ENCODE measurements at places on chromosomes 1 and 21.

- no peak for DNase-seq
These were observed 1.7 kb downstream of the PLEKHM2 start for GRCh38 chr1:15685820-15686219.

- peak; percentile 76 for DNase-seq
These were observed at the start of gene LRRC8C for GRCh38 chr1:89632657-89633247. Gene LRRC8C, plus strand, starts transcription at chr1:89633120. Its CDS starts 53,354 bp downstream, at chr1:89686474.

GRCh38 chr1:179137617-179138255 is 55.9 kb downstream of the TOR3A start:
- no peak for DNase-seq

GRCh38 chr1:223271085-223271781 is 92.7 kb downstream of the SUSD4 start:
- DNase-seq: no peak

GRCh38 chr1:234655328-234656069 is 45.5 kb upstream of the IRF2BP2 start:
- no peak for DNase-seq

DNA sequence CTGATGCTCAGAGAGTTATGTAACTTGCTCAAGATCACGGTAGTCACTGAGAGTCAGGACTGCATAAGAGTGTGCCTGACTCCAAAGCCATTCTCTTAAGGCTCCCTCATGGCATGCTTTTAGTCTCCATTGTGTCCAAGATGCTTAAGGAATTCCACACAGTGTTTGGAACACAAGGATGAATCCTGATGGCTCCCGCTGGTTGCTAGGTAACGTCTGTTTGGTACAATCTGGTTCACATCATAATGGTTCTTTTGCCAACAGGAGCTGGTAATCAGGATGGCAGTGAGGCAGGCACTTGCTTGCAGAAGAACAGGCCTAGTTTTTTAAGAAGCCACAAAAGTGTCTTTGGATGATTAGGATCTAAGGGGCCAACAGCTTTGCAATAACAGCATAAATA is 436.5 kb upstream of the DAB1 start:
- DNase-seq: no peak

DNA sequence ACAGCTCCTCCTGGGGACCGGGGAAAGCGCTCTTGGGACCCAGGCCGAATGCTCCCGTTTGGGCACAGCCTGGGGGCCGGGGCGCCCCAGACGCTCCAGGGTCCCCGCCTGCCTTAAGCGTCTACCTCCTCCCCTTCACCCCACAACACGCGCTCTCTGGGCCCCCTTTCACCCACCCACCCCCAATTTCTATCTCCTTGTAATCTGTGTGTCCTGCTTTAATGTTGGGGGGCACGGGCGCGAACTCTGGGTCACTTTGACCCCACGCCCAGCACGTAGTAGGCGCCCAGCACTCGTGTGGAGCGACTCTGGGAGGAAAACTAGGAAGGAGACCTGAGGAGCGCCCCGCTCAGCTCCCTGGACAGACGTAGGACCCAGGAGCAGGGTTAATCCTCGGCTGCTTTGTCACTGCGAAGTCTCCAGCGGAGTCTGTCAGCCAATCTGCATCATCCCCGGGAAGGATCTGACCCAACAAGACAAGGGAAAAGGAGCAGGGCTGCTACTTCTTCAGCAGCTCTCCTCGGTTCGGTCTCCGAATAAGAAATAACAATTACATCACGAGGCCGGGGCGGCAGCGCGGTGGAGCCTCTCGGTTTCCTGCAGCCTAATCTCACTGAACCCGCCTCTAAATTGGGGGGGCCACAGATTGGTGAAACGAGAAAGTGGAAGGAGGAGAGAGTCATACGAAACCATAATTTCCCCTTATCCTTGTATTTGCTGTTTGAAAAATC is 757 bp upstream of the NRIP1 start:
- DNase-seq: peak; percentile 61

- no peak for DNase-seq
These were observed 90.7 kb upstream of the CSF3R start for GRCh38 chr1:36573445-36573844.

DNA sequence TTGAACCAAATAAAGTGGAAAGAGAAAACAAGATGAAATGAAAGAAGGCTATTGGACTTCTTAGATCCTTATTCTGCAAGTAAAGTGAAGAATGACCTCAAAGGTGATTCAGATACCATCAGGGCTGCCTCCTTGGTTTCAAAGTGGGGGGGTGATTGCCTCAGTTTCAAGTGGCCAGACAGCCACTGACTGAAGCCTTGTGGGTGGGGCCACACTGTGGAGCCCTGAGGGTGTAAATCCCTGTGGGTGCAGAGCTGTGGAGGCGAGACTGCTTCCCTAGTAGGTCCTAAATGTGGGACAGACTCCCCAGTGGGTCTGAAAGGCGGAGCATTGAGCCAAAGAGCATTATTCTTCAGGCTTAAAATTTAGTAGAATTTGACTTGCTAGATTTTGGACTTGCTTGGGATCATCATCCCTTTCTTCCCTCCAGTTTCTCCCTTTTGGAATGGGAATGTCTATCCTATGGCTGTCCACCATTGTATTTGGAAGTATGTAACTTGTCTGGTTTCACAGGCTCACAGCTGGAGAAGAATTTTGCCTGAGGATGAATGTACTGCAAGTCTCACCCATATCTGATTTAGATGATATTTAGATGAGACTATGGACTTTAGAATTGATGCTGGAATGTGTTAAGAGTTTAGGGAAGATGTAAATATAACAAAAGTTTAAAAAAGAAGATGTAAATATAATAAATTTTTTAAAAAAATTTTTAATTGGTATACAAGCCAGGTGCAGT is 71.6 kb upstream of the SOX13 start:
- no peak for DNase-seq

DNA sequence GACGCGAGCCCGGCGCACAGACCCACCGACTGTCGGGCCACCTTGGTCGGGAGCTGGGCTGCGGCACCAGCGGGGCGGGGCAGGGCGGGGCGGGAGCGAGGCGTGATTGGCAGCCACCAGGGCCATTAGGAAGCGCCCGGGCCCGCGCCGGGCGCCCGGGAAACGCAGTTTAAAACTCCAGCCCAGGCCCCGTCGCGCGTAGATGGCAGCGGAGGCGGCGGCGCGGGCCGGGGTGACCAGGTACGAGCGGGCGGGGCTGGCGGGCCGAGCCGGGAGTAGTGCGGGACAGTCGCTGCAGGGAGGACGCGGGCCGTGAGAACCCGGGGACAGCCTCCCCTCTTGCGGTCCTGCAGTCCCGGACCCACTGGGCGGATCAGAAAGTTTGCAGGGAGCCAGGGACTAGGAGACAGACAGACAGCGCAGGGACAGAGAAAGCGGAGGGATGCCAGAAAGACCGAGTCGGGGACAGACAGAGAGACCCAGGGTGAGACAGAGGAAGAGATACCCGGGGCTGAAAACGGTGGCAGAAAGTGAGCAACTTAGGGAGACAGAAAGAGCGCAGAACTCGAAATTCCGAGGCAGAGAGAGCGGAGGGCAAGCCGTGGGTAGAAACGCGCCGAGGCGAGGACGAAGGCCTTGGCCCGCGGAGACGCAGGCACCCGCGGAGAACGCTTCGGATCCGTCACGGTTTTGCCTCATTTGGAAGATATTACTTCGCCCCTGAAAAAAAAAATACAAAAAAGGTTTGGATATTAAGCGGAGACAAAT is at the start of gene DMBX1:
DMBX1 (plus strand) TSS at position 199 of the 768 bp plus-strand sequence. CDS start 17,175 bp downstream, outside the sequence.
- DNase-seq: peak; percentile 77

GRCh38 chr1:119635811-119636390 is 12.2 kb downstream of the ZNF697 start:
- DNase-seq: no peak

DNA sequence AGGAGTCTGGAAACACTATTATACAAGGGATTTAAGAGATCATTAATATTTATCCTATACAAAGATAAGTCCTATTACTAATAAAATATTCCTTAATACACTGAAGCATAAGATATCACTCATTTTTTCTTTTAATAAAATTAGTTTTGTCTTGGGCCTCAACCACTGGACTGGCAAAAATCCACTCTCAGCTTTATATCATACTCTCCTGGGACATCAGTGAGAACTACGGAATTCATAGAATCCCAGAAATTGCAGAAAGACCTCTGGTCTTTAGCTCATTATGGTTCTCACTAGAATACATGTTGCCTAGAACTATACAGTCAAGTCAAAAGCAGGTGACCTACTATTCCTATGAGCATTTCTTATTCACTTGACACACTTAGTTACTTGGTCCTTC is 285.0 kb downstream of the LRRC40 start:
- no peak for DNase-seq

- no peak for DNase-seq
These were observed 32.1 kb downstream of the DYRK1A start for GRCh38 chr21:37398697-37399096.

DNA sequence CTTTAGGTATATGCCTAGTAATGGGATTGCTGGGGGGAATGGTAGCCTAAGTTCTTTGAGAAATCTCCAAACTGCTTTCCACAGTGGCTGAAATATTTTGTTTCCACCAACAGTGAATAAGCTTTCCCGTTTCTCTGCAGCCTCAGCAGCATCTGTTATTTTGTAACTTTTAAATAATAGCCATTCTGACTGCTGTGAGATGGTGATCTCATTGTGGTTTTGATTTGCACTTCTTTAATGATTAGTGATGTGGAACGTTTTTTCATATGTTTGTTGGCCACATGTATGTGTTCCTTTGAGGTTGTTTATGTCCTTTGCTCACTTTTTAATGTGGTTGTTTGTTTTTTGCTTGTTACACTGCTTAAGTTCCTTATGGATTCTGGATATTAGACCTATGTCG is 237.4 kb downstream of the CENPF start:
- no peak for DNase-seq

DNA sequence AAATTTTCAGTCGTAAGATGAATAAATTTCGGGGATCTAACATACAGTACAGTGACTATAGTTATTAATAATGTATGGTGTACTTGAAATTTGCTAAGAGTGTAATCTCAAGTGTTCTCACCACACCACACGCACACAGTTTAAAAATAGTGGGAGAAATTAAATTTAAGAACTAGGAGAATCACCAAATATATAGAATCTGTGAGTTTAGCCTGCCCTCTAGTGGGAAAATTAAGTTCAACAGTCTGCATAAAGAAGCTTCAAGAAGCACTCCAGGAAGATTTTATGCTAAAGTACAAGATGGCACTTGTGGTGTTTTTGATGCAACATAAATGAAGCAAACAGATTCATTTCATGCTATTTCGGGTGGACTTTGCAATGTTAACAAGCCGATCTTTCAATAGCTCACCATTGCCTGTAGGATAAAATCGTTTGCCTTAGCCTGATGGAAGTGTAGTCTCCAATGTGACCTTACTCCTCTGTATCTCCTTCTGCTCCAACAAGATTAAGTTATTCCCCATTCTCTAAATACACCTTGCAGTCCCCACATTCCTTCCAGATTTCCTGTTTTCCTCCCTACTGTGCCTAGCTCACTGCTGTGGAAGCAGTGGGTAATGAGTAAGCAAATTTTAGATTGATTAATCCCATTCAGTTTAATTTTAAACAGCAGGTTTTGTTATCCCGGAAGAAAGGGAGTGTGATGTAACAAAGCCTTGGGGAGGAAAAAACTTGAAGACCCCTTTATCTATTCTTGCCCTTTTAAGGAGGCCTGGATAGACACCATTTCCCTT is 8.7 kb upstream of the PIK3C2B start:
- DNase-seq: peak; percentile 89

DNA sequence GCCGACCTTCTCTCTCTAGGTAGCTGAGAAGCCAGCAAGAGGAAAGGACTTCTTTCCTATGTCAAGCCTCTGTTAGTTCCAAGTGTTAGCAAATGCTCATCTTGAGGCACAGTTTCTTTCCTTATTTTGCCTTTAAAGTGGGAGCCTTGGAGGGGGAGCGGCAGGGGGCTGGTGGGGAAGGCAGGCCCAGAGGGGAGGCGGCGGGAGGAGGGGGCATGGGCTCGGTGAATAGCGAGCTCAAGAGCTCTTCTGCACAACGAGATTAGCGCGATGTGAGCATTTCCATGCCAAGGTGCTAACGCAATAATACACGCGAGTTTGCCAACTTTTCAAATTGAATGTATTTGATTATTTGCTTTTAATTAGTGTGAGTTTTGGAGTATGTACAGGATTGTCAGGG is 372.6 kb downstream of the RPS6KC1 start:
- DNase-seq: no peak

GRCh38 chr21:35868005-35868868 is 192.1 kb downstream of the SETD4 start:
- DNase-seq: no peak

- no peak for DNase-seq
These were observed 91.6 kb downstream of the RGL1 start for GRCh38 chr1:183896466-183897048.

- no peak for DNase-seq
These were observed 31.7 kb downstream of the SKI start for GRCh38 chr1:2259668-2260402.

- no peak for DNase-seq
These were observed 58.4 kb upstream of the TENT5B start for GRCh38 chr1:27071049-27071416.

DNA sequence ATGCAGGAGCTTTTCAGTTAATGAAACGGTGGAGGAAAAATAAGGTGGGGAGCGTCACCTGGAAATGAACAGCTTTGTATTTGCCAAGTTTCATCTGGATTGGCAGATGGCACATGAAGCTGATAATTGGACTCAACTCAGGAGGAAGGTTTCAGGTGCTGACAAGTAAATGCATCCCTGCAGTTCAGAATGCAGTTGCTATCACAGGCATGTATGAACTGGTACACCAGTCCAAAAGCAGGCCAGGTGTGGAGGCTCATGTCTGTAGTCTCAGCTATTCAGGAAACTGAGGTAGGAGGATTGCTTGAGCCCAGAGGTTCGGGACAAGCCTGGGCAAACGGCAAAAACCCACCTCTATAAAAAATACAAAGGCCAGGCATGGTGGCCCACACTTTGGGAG is 15.5 kb downstream of the DEGS1 start:
- DNase-seq: no peak

DNA sequence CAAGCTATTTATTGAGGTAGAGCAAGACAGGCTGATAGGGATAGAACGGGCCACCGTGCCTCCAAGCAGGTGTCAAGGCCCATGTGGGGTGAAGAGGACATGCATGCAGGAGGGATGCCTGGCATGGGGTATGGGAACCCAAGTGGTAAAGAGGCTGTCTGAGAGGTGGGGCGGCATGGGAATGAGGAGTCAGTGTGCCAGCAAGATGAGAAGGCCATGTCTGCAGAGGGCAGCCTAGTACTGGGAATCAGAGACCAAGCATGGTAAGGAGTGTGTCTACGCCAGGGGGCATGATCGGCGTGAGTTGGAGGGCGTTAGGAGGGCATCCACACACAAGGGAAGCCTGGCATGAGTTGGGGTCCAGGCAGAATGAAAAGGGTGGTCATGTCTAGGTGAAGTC is 303.7 kb upstream of the PLD5 start:
- peak; percentile 49 for DNase-seq

DNA sequence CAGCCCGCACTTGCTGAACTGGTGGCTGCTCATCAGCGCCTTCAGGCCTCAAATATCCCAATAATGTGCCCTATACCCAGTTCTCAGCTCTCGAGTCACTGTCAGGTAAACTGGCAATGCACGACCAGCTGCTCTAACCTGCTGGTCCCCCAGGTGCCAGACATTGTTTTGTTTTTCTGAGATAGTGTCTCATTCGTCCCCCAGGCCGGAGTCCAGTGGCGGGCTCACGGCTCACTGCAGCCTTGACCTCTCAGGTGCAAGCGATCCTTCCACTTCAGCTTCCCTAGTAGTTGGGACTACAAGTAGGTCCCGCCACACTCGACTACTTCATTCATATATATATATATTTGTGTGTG is 1.0 kb upstream of the NADK start:
- no peak for DNase-seq

GRCh38 chr1:247324204-247324787 is 7.4 kb downstream of the ZNF496 start:
- no peak for DNase-seq

- no peak for DNase-seq
These were observed 172.3 kb downstream of the ADGRL4 start for GRCh38 chr1:78834201-78834741.

All from HT-29 (cell line).